Caco-2 (cell line): ENCODE measurements at places on chromosomes 5 and 9.

DNA sequence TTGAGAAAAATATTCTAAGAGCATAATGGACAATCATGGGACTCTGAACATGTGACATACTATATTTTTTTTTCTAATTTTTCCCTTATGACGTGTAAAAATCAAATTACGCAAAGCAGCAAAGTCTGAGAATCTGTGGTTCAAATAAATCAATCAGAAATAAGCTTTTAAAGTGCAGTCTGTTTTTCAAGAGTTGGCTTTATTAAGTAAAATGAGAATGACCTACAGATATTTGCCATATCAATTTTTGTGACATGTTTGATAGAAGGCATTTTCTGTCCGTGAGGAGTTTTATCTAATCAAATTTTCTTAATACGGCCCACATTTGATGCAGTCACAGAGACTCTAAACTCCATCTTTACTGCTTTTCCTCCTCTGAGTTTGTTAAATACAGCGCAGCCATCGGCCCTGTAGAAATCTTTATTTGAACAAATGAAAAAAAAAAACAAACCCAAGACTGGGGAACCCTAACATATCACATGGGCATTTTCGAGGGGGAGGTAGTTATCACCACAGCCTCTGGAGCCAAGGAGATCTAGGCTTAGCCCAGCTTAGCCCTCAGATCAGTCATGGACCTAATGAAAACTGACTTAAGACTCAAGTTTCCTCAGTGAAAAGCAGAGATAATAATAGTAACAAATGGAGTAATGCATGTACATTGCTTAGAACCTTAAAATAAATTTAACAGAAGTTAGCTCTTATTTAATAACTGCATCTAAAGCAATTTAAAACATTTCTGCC lies 263.6 kb upstream of the C9orf72 start:
- DNase-seq, result no peak

- no peak for DNase-seq
These were observed 1.8 kb downstream of the CAVIN4 start for GRCh38 chr9:100579665-100580064.

GRCh38 chr9:83199240-83199639 lies 136.3 kb upstream of the RASEF start:
- peak; percentile 33 for DNase-seq

GRCh38 chr5:147454996-147455677 lies 54.7 kb downstream of the DPYSL3 start:
- DNase-seq, result no peak

- DNase-seq, result no peak
These were observed 2.1 kb downstream of the CA9 start for GRCh38 chr9:35675732-35676392.

DNA sequence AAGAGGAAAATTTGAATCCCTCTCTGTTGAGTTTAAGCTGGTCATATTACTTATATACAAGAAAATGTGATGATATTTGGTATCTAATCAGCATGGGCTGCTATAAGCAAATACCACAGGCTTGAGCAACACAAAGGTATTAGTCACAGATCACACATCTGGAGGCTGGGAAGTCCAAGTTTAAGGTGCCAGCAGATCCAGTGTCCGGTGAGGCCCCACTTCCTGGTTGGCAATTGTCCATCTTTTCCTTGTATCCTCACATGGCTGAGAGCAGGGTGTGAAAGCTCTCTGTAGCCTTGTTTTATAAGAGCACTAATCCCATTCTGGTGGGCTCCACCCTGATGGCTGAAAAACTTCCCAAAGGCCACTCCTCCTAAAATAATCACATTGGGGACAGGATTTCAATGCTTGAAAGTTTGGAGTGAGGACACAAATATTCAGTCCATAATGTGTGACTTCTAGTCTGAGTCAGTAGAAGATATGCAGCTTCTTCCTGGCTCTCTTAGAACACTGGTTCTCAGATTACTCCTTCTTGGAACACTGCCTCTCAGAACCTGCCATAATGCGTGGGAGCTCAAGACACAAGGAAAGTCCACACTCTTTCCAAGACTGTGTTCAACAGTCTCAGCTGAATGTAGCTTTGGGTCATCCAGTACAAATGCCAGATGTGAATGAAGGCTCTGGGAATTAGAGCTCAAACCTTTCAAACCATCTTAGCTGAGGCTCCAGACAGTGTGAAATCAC lies 124.1 kb downstream of the PRDM9 start:
- DNase-seq, result no peak
